Activated naive CD4-positive, alpha-beta T cell treated with anti-CD3 and anti-CD28 coated beads, Interleukin-2, amount 50 U/mL, for 72 hours (primary cell): ENCODE measurements at places on chromosomes 4 and X.

GRCh38 chrX:153319295-153320046, 2.1 kb downstream of the PNMA6F start:
- DNase-seq, result no peak

DNA sequence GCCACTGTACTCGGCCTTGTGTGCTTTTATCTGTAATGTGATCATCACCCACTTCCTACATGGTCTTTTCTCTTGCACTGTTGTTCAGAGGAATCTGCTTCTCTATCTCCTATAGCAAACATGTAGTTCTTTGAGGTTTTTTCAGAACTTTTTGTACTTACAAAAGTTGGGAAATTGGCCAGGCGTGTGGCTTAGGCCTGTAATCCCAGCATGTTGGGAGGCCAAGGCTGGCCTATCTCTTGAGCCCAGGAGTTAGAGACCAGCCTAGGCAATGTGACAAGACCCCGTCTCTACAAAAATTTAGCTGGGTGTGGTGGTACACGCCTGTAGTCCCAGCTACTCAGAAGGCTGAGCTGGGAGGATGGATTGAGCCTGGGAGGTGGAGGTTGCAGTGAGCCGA, 30.4 kb downstream of the TAF1 start:
- no peak for DNase-seq

DNA sequence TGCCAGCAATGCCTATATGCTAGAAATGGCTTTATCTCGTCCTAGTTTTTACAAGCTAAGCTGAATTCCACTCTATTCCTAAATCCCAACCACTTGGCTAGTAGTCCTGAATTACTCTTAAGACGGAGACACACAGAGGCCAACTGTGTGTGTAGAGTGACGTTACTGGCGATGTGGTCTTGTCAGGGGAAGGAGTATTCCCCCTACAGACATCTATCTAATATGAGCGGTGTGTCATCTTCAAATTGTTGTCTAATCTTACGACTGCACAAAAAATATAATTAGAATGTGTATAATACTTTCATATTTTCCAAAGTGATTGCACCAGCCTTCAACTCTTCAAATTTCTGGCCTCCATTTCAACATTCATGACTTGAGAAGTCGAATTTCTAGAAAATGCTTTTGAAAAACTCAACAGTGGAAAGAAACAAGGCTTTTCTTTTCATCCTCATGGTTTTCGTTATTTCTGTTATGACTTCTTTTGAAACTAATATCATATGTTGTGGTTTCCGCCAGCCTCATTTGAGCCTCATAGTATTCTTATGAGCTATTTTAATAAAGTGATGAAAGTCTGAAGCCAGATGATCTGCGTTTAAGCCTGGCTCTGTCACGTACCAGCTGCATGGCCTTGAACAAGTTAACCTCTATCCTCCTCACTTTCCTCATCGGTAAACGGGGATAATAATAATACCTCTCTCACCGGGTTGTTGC, 132.3 kb downstream of the SOWAHB start:
- DNase-seq, result no peak

- peak; percentile 44 for DNase-seq
Observed at GRCh38 chr4:3041192-3042142, 32.9 kb downstream of the HTT-AS start.

DNA sequence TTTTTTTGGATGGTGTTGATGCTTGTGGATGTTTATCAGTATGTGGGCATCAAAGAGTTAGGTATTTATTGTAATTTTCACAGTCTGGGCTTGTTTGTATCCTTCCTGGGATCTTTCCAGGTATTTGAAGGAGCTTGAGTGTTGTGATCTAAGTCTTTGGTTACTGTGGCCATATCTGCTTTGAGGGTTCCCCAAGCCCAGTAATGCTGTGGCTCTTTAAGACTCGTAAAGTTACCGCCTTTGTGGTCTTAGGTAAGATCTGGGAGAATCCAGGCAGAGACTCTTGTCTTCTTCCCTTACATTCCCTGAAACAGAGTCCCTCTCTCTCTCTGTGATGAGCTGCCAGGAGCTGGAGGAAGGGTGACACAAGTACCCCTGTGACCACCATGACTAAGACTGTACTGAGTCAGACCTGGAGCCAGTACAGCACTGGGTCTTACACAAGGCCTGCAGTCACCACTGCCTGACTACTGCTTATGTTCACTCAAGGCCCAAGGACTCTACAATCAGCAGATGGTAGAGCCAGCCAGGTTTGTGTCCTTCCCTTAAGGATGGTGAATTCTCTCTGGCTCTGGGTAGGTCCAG, 62.2 kb downstream of the FMR1NB start:
- DNase-seq, result no peak

DNA sequence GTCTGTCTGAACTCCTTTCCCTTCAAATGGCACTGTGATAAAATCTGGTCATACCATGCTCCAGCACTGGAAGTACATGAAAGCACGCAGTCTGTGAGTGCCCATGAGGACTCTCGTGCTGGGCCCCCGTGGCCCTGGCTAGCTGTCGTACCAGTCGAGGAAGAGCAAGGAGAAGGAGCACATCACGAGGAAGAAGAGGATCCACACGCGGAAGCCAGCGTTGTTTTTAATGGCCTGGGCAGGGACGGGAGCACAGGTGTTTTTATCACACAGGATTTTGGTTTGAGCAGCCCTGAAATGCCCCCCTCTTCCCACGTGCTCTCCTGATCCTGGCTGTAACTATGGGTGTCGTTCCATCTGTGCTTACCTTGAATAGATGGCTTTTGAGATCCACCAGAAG, 33.0 kb downstream of the NSG1 start:
- DNase-seq, result no peak

- DNase-seq, result no peak
Observed at GRCh38 chr4:68346461-68346860, 3.4 kb downstream of the YTHDC1 start.

- DNase-seq, result no peak
Observed at GRCh38 chrX:2848871-2849301, 20.2 kb downstream of the GYG2 start.

DNA sequence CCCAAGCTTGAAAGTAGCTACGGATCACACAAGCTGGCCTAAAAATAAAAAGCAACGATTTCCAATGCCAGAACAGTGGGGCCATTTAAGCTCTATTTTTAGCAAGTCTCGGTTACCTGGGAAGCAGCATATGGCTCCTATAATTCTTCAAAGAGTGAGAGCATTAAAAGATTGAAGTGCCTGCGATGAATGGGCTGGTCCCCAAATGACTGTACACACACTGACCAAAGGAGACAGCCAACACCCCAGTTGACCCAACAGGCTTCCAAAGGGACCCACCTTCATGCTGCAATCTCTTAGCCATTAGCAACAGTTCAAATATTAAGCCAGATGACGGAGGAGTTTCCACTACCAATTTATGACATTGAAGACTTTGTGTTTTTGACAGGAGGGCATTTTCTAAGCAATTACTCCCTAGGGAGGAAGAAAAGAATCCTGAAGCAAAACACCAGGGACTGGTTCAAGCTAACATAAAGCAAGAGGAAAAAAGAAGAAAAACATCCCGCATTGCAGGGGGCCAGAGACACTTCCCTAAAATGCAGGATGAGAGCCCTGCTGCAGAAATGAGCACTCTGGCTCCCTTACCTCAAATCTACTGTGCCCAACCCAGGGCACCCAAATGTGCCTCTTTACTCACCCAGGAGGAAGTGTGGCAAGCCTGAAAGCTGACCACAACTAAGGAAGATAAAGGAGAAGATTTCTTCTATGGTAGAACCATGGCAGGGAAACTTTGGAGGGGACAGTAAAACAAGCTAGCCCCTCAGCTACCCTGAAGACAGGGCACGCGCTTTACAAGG, 21.6 kb downstream of the SH3KBP1 start:
- DNase-seq, result no peak

DNA sequence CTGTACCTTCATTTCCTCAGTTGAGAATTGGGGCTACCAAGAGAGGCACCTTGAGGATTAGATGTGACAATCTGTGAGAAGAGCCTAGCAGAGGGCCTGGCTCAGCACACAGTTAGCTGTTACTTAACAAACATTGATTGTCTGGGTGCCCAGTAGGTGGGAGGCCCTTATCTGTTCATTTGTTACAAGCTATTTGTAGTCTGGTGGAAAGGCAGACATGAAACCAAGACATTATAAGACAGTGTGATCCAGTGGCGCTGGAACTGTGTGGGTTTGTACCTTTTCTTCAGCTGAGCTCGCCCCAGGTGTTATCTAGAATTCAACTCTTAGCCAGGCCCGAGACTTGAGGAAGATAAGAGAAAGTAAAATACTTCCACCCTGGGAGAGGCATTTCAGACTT, 16.9 kb downstream of the AKAP4 start:
- no peak for DNase-seq

DNA sequence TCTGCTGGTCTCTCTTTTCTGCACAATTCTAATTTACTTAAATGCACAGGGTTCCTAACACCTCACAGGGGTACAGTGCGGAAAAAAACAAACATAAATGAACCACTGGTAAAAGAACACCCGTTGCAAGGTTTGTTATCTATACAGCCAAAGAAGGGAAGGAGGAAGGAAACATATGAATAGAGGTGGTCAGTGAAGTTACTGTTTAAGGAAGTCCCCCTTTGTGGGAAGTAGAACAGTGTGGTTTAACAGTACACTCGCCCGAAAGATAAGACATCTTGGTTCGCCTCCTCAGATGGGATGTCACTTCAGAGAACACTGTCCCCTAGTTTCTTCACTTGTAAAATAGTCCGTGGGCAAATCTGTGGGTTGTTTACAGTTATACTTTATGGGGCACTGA, 57.5 kb downstream of the TEC start:
- DNase-seq, result no peak

DNA sequence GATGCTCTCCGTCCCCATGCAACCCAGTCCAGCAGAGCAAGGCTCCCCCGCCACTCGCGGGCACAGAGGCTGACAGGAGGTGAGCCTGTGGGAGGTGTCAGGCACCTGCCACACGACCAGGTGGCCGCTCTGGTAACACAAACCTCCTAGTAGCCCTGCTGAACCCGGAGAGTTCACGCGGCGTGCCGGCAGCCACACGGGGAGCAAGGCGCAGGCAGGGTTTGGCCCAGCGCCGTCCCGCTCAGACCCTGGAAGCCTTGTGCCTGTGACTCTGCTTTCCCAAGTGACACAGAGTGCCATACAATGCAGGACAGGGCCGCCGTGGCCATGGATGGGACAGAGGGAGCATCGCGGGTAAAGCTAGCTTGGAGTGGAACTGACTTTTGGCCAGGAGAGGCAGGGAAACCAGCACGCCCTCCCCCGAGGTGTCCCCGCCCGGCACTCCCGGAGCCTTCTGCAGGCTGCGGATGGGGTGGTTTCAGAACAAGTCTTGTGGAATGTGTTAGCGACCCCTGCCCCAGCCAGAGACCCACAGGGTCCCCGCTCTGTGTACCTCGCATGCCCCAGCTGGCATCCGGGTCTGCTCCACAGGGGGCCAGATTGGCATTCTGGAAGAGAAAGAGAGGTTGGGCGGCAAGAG, 44.7 kb upstream of the AFAP1 start:
- DNase-seq, result no peak

- no peak for DNase-seq
Observed at GRCh38 chr4:165635381-165635780, 237.7 kb upstream of the TLL1 start.

DNA sequence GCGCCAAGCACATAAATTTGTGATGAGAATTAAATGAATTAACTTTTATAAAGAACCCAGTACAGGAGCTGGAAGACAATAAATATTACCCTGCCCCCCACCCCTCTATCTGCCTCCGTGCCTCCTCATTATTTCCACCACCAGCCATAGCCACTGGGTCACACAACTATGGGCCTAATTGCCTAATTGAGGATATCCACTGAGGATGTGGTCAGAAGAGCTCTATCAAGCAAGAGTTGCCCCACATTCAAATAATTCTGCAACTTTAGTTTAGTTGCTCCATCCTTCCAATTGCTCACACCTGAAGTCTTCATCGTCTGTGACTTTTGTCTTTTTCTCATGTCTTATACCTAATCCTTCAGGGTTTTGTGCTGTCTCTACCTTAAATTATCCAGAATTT, 9.5 kb upstream of the CXCL8 start:
- DNase-seq, result no peak

DNA sequence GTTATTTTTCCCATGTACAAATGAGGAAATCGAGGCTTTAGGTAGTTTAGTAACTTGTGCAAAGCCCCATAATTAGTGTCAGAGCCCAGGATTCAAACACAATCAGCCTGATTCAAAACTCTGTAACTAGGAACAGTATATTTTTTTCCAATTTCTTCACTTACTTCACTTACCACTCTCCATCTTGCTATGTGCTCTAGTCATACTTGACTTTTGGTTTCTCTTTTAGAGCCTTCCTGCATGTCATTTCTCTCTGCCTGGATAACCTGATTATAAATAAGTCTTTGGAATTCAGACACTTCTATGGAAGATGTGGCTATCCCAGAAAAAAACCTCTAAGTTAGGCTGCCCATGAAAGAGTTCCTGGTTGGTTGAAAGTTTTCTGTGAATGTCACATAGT, 22.2 kb downstream of the SATL1 start:
- no peak for DNase-seq

DNA sequence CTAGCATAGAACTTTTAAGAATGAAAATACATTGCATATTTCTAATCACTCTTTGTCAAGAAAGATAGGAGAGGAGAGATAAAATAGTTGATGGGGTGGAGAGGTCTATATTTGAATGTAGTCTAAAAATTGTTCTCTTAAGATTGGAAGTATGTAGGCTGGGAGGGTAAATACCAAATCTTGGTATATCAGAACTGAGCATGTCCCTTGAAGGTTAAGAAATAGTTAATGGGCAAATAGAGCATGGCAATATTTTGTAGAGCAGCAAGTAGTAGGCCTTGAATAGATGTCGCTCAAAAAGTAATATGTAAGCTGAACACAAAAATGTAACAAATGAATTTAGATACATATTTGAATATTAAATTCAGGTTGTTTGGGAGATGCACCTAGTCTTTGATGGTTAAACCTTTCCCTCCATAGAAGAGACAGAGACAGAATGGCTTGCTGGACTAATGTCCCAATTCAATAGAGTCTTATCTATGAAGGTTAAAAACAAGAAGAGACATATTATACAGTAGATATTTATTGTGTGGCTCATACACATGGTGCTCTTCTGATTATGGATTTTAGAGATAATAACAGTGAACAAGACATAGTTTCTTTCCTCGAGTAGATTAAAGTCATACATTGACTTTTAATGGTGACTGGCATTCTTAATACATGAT, 12.5 kb downstream of the ALB start:
- no peak for DNase-seq

DNA sequence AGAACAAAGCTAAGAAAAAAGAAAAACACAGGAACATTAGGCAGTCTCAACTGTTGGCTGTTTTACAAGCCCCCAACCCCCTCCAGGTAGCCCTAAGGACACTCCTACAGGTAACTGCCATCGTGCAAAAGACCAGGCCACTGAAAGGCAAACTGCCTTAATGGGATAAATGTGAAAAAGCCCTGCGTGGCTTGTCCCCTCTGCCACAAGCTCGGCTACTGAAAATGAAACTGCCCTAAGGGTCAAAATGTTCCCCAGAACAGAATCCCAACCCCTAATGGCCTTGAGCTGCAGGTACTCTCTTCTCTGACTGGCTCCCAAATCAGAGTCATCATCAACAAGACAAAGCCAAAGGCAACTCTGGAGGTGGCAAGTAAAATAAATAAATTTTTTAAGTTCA, 84.8 kb downstream of the MSN start:
- no peak for DNase-seq

- no peak for DNase-seq
Observed at GRCh38 chrX:87571964-87572363, 54.4 kb downstream of the KLHL4 start.
